ENCODE measurements at places on chromosomes 4 and X.

GRCh38 chr4:70903291-70903603 is 1.1 kb downstream of the MOB1B start:
- no peak for DNase-seq

DNA sequence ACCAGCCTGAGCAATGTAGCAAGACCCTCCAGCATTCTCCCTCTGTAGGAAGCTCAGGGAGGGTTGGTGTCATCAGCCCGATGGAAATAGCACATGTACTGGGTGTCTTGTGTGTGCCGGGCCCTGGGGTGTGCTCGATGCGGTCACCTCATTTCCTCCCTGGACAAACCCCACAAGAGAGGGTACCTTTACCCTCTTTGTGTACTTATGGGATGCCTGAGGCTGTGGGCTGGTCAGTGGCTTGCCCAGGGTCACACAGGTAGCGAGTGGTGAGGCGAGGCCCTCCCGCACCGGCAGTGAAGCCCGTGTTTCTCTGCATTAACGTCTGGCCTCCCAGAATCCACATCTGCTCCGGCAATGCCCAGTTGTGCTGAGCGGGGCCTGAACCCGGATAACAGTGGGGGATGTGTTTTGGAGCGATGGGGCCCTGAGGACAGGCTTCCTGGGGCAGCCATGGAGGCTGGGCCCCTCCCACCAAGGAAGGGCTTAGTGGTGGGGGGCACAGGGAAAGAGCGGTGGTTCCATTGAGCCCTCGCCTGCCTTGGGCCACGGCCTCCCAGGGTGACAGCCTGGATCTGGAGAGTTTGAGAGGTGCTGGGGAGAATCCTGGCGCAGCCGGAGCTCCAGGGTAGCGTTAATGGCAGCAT is 8.1 kb downstream of the PSAPL1 start:
- DNase-seq = peak; percentile 23

GRCh38 chr4:109649872-109650271 is 53.4 kb downstream of the CASP6 start:
- no peak for DNase-seq

- no peak for DNase-seq
Measured at GRCh38 chr4:170169699-170170098, 79.9 kb upstream of the AADAT start.

- DNase-seq = peak; percentile 81
Measured at GRCh38 chrX:72123471-72124185, 8.1 kb downstream of the RTL5 start.

DNA sequence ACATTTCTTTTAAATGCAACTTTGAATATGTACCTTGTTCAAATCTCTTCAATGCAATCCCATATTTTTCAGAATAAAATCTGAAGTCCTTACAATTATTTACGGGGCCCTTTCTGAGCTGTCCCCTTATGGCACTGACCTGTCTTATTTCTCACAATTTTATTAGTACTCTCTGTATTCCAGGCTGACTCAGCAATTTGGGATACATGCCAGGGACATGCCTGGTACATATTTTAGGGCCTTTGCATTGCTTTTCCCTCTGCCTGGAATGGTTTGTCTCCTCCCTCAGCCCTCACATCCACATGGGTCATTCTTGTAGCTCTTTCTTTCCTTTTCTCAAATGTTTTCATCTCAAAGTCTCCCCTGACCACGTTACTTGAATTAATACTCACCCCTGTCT is 172.2 kb upstream of the TECRL start:
- DNase-seq = no peak

GRCh38 chr4:1767770-1768366 is 25.2 kb upstream of the FGFR3 start:
- DNase-seq = peak; percentile 86

DNA sequence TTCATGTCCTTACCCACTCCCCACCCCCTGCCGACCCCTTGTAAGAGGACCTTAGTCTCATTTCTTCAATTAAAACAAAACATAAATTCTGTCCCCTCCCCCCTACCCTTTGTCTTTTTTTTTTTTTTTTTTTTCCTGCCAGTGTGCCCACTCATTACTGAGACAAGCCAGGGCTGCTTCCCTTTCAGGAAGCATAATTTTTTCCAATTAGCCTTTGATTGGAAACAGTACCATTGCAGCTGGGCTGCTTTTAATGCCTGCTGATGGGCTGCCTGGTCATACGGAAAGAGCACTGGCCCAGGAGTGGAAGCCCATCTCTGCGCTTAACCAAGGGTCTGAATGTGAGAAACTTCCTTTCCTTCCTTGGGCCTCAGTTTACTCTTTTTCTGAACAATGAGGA is 18.6 kb upstream of the CAPN6 start:
- no peak for DNase-seq

- DNase-seq = no peak
Measured at GRCh38 chrX:71626576-71626975, 8.3 kb upstream of the CXCR3 start.

GRCh38 chr4:18626996-18627395 is 605.4 kb upstream of the LCORL start:
- DNase-seq = no peak

DNA sequence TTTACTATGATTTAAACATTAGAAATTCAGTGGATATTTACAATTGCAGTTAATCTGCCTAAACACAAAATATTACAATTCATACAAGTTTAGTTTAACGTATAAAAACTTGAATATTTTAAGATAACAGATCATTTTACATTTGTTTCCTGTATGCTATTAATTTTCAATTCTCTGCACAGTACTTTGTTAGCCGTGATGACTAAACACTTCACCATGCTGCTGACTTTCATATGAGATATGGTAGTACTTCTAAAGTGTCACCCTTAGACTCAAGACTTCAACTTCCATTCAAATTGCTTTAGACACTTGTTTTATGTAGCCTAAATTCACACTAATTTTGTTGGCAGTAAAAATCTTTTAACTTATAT is 1646.4 kb upstream of the ADGRL3 start:
- DNase-seq = no peak

GRCh38 chr4:1252928-1253492 is 4.1 kb upstream of the CTBP1 start:
- DNase-seq = no peak

DNA sequence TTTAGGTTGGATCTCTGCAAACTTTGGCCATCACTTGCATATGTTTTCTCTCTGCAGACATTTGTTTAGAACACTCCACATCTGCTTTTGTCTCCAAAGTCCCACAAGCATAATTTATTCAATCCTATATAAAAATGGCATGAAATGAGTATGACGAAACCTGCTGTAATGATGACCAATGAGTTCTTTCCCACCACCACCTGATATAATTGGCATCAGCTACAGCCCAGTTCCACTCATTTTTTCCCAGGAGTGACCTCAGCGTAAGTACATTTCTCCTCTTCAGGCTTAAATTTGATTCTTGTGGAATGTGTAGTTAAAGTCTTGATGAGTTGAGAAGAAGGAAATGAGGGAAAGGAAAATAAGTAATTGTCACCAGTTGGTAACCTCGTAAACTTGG is 205.1 kb downstream of the AWAT2 start:
- no peak for DNase-seq

DNA sequence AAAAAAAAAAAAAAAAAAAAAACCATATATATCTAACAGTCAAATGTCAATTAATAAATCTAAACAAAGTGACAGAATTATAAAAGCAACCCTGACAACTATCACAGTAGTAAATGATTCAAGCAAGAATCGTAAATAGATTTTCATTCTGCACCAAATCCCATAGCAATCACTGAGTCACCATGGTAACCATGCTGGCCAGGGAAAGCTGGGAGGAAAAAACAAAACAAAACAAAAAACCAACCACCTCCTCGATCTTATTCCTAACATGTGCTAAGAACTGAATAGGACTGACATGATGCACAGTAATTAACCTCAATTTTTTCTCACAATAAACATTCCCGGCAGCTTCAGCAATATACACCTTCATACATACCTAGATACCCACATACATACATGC is 30.6 kb upstream of the RAB40A start:
- no peak for DNase-seq

GRCh38 chrX:117808426-117808825 is 308.2 kb downstream of the KLHL13 start:
- peak; percentile 34 for DNase-seq

GRCh38 chr4:5824635-5825034 is 68.3 kb downstream of the CRMP1 start:
- no peak for DNase-seq

GRCh38 chr4:8775751-8776355 is 95.8 kb downstream of the HMX1 start:
- DNase-seq = no peak

GRCh38 chr4:89222170-89222569 is 85.4 kb downstream of the GPRIN3 start:
- no peak for DNase-seq

- no peak for DNase-seq
Measured at GRCh38 chrX:71052721-71053120, 15.4 kb downstream of the SNX12 start.

GRCh38 chr4:109072595-109072994 is 229.9 kb downstream of the COL25A1 start:
- no peak for DNase-seq

GRCh38 chr4:20341134-20341738 is 89.5 kb downstream of the SLIT2 start:
- no peak for DNase-seq

DNA sequence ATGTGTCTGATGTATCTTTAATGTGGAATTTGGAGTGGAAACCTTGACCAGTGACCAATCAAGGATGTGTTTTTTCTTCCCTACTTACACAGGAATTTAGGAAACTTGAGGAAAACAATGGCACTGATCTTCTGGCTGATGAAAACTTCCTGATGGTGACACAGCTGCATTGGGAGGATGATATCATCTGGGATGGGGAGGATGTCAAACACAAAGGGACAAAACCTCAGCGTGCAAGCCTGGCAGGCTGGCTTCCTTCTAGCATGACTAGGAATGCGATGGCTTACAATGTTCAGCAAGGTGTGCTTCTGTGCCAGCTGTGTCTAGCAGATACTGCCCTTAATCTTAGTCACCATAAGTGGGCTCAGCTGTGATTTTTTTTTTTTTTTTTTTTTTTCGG is 12.6 kb downstream of the TAF1 start:
- DNase-seq = no peak

- no peak for DNase-seq
Measured at GRCh38 chrX:9703406-9703805, 62.2 kb downstream of the GPR143 start.

GRCh38 chr4:126799971-126800574 is 832.7 kb upstream of the INTU start:
- no peak for DNase-seq

- DNase-seq = no peak
Measured at GRCh38 chr4:182230256-182230655, 12.9 kb upstream of the TENM3 start.
